GM03348 (cell line): ENCODE measurements at places on chromosomes 16 and 17.

GRCh38 chr17:75876938-75877751 lies 1.2 kb downstream of the TRIM47 start:
- peak; percentile 93 for DNase-seq

GRCh38 chr17:69207151-69207550 lies 21.5 kb downstream of the ABCA10 start:
- no peak for DNase-seq

DNA sequence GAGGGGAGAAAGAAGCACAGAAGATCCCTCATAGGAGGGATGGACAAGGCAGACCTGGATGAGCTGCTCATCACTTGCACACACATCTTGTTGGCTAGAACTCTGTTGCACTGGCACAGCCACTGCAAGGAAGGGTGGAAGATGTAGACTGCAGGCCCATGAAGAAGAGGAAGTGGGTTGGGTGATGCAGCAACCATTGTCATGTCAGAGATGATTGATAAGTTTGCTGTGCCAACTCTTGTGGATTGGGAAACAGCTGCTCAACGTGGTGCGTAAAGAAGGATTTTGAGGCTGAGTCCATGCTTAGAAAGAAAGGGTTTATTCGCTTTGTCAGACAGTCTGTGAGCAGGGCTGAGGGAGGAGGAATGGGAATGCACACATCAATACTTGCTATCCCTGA lies 161.4 kb upstream of the MPHOSPH6 start:
- no peak for DNase-seq

DNA sequence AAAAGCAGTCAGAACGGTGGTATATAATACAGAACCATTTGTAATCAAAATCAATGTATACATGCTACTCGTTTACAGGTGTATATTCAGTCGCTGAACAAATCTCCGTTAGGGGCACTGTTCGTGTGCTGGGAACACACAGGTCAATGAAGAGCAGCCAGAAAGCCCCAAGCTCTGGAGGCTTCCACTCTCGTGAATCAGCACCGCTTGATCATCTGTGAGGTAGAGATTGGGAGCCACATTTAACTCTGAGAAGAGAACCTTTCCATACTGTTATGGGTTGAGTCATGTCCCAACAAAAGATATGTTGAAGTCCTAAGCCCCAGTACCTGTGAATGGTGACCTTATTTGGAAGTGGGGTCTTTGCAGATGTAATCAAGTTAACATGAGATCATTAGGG lies 5.4 kb upstream of the CYTH1 start:
- DNase-seq = no peak

DNA sequence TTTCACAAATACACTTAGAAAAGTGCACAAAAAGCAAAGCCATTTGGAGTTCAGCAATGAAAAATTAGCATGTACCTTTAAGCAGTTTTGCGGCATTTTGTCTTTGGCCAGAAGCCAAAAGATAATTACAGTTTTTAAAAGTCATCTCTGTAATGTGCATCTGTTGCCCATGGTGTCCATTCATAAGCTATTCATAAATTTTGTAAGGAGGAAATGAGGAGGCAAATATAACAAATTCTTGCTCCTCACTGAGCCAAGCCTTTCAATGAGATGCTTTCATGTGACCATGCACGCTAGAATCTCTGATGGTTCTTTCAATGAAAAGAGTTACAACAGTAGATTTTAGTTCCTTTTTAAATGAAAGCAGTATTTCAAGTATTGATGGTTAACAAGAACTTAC lies 247.1 kb upstream of the MON1B start:
- no peak for DNase-seq

DNA sequence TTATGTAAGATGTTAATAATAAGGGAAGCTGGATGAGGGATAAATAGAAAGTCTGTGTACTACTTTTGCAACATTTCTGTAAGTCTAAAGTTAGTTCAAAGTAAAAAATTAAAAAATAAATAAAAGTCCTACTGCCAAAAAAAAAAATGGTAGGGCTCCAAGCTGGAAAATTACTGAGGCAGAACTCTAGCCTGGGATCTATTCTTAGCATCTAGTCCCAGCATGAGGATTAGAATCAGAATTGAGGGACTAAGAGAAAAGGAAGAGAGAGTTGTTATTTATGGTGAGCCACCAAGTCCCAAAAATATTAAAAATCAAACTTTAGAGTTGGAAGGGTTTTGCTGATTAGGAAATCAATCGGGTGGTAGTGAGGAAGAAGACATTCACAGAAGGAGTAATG lies 110.3 kb downstream of the CYB561 start:
- DNase-seq = peak; percentile 18

GRCh38 chr17:76147211-76148014 lies 6.4 kb upstream of the FOXJ1 start:
- peak; percentile 73 for DNase-seq

GRCh38 chr16:79601092-79601930 lies 774 bp upstream of the MAF start:
- DNase-seq = peak; percentile 33

- DNase-seq = peak; percentile 95
Measured at GRCh38 chr17:8745586-8746500, 1.2 kb upstream of the CCDC42 start.

DNA sequence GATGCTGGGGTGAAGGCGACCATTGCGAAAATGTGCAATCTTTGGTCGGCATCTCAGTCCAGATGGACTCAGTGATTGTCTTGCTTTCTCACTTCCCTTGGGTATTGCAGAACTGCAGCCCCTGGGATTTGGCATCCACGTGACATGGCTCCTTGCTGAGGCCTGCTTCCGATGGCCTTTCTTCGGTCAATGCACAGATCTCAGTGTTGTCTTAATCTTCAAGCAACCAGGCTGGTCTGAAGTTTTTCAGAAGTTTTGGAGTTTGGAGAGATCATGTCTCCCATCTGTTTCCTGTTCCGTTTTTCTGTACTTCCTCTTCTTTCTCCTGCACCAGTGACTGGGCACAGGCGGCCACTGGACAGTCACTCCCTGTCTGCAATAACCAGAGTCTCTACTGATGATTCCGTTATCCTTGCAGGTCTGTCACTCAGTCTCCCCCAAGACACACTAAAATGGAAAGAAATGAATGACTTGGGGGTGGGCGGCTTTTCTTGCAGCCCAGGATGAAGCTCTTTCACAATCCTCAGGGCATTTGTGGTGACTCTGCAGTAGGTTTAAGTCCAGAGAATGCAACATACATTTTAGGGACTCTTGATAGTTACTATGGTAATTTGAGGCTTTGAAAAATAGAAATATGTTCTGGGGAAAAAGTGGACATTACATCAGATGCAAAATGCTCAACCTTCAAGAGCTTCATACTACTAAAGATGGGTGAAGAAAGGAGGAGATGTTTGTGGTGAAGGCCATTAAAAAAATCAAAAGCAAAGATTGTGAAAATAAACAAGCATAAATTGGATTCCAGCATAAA lies 106.3 kb upstream of the ZFHX3 start:
- no peak for DNase-seq

GRCh38 chr16:9545522-9546437 lies 454.3 kb downstream of the HAPSTR1 start:
- no peak for DNase-seq

DNA sequence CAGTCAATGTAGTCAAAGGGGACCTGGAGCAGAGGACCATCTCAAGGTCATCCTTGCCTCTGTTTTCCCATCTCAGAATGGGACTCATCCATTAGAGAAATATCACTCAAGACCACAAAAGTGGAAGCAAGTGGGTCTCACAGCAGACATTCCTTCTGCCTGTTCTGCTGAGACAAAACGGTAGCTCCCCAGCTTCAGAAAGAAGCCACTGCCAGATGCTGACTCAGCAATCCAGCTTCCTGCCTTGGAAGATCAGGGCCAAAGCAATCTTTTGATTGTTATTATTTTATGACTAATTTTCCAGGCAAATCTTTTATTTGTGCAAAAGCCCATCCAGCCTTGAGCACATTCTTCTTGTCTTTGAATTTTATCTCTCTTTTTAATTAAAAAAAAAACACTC lies 86.8 kb downstream of the CCT6B start:
- no peak for DNase-seq

GRCh38 chr16:68470461-68471150 lies 22.3 kb upstream of the SMPD3 start:
- no peak for DNase-seq

DNA sequence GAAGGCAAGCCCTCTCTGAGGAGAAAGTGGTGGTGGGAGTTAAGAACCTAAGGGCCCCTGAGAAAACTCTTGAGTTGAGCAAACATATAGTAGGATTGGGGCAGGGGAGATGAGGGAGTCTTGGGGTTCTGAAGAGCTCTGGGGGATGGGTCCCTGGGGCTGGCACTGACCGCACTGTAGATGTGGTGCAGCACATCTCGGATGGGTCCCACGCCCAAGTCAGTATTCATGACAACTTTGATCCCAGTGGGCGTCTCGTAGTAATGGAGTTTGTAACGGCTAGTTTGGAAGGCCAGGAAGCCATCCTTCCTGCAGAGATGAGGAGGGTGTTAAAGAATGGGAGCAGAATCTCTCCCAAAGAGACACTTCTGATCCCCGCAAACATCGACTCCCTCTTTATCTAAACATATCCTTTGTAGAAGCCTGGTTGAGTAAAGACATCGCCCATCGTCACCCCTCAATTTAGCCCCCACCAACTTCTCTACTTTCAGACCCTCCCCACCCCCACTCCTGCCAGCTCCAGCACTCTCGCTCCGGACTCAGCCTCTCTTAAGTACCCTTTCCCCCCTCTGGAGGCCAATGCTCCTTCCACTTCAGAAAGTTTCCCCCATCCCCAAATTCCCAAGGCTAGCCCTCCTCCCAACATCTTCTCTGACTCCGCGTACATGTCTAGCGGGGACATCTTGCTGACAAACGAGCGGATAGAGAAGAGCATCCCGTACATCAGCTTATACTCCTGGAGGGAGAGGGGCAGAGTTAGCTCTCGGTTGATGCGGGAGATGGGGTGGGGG lies 710 bp downstream of the TRAPPC1 start:
- no peak for DNase-seq

GRCh38 chr17:76791053-76791980 lies 53.4 kb downstream of the MFSD11 start:
- peak; percentile 57 for DNase-seq

DNA sequence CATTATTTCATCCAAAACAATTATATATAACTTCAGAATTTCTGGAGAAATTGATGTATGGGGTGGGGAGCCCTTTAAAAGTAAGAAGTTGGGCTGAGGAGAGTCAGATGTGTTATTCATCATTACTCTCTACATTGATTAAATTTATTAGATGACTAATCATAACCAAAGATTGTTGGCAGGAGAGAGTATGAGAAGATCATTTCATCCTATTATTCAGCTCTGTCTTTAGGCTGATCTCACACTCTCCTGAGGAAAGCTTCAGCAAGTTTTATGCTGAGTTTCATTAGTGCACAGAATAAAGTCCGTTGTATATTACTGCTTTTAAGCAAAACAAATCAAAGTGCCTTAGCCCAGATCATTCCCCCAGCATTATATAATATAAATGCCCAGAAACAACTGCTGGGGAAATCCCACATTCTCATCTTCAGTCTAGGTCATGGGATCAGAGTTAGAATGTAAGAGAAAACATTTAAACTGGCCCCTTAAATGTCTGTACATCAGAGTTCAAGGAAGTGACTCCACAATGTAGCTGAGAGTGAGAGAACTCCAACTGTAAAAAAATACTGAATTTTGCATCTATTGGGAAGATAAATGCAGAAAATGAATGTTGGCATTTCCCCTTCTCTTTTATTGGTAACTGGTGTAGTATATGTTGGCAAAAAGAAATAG lies 130.1 kb upstream of the HLF start:
- peak; percentile 26 for DNase-seq

GRCh38 chr16:86512301-86512859 lies 2.1 kb downstream of the FOXF1 start:
- no peak for DNase-seq

- DNase-seq = no peak
Measured at GRCh38 chr17:82915010-82915756, 75.4 kb upstream of the ZNF750 start.

- DNase-seq = peak; percentile 62
Measured at GRCh38 chr17:67994817-67995569, 1.3 kb downstream of the C17orf58 start.

GRCh38 chr17:77526259-77526711 lies 385.5 kb downstream of the SEC14L1 start:
- no peak for DNase-seq

- no peak for DNase-seq
Measured at GRCh38 chr17:41939693-41940090, 9.3 kb downstream of the ODAD4 start.

GRCh38 chr16:17590711-17591654 lies 120.2 kb upstream of the XYLT1 start:
- DNase-seq = no peak

DNA sequence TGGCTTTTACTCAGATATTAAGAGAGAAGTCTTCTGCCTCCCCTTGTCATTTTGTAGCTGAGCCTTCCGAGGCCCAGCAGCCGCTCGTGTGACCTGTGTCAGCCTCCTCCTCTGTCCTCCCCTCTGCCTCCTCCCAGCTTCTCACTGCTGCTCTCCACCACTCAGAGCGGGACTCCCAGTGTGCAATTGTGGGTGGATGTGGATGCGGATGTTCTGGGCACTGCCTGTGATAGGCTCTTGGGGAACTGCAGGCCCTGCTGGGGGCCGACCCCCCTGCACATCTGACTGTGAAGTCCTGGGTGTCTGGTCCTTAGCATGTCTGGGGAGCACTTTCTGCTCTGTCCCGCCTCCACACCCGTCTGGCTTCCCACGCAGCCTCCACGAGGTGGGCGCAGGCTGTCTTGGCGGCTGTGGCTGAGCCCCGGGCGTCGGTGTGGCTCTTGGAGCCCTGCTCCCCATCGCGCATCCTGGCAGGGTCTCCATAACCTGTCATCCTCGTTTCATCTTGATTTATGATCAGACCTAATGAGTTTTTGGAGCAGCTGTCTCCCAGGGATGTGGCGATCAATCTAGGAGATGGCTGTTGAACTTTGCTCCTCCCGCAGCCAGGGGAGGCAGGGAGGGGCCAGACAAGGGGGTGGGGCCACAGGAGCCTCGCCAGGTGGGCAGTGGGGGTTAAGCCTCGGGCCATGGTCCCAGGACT lies 28.1 kb downstream of the GRIN2C start:
- DNase-seq = no peak

DNA sequence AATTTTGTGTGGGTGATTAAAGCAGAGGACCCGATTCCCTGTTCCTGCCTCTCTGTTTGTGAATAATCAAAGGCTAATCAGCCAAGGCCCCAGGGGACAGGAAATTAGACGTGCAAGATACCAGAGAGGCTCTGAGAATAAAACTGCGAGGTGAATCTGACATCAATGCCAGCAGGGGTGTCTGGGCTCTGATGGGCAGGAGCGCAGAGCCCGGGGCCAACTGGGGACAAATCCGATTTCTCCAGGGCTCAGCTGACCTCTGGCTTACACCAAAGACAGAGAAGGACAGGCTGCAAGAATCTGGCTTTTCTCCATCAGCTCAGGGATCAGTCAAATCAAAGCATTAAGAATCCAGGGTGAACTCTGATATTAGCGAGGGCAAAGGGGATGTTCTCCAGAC lies 174.3 kb downstream of the XYLT1 start:
- no peak for DNase-seq

DNA sequence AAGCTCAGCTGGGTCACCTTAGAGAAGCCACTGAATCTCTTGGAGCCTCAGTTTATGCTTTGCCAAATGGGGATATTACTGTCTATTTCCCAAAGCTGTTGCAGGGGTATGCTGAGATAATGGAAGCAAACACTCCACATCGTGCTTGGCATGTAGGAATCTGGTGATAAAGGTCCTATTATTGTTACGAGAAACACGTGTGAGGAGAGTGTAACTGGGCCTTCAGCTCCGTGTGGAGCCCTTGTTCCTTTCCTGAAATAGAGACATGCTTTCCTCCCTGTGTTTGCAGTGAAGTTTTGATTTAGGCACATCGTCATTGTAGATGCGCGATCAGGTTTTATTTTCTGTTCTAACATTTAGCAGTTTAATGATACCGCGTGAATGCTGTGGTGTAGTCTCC lies 292.4 kb downstream of the CPPED1 start:
- no peak for DNase-seq
